CD4-positive, alpha-beta T cell treated with Interleukin-15 for 1 hour (primary cell): ENCODE measurements at places on chromosomes 4 and X.

GRCh38 chrX:35166023-35166422 is 223.4 kb downstream of the FAM47B start:
- DNase-seq = no peak

DNA sequence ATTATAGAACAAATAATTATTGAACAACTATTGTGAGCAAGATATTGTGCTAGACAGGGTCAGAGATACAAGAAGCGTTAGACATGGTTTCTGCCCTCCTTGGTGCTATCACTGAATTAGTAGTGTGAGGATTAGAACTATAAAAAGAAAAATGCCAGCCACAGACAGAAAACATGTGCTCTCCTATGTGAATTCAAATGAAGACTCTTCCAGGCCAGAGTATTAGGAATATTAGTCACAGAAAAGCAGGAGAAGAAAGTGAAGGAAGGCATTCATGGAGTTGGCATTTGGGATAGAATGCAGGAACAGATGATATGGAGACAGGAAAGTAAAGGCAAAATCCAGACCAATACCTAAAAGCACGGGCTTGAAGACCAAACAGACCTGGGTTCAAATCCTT is 179.6 kb upstream of the TENM3 start:
- no peak for DNase-seq

DNA sequence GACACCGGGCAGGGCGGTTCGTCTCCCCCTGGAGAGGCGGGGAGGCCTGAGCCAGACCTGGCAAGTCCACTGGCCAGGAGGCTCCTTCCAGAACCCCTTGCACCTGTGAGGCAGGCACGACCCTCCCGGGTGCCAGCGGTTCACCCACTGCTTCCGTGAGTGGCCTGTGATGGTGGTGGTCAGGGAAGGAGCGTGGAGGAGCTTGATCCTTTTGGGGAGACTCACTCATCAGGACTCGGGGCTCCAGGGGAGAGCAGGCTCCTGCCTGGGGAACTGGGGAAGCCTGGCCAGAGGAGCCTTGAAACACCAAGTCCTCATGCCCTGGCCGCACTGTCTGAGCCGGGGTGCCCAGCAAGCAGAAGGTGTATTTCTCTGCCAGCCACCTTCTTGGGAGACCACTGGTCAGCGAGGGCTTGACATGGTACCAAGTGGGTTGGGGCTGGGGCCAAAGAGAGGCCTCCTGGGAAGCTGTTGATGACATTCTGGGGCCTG is 860 bp downstream of the FAM50A start:
- no peak for DNase-seq

DNA sequence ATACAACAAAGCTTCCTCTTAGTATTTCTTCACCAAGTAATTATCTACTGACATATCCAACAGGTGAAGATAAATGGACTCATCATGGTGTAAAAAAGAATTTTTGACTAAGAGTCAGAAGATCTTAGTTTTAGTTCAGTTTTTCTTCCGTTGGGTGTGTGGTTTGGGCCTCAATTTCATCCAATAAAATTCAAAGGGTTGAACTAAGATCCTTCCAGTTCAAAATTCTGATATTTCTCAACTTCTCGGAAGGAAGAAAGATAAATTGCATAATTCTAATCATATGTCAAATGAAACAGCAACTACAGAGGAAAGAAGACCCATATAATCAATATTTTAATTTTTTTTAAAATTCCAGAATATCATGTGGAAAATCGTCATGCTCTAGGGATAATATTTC is 192.7 kb downstream of the SPRY1 start:
- DNase-seq = no peak
